ENCODE measurements at places on chromosomes 6 and 20.

DNA sequence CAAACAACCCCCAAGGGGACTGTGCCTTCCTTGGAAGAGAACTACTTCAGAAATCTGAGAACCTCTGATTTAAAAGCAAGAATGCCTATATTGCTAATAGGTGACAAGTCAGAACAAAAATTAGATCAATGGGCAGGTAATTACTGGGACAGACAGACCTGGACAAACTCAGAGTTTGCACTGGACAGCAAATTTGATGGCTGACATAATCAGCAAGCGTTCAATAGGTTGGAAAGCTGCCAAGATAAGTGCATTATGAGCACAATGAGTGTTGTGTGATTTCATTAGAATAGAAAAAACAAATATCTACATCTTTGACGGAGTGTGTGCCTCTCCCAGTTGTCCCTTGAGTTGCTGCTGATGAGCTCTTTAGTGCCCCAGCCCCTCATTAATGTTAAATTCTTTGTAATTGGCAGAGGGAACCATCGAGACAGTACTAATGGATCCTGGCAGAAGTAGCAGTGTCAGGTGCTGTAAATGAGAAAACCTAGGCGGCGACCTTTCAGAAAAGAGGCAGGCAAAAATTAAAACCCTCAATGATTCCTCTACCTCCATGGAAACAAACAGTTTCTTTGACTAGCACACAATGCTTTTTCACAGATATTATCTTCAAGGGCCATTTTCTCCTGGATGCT lies 116.5 kb upstream of the COL21A1 start:
- DNase-seq: no peak

GRCh38 chr6:159094444-159095252 lies 49.9 kb upstream of the TAGAP start:
- DNase-seq: no peak

GRCh38 chr20:19603376-19603750 lies 154.7 kb upstream of the RIN2 start:
- no peak for DNase-seq

DNA sequence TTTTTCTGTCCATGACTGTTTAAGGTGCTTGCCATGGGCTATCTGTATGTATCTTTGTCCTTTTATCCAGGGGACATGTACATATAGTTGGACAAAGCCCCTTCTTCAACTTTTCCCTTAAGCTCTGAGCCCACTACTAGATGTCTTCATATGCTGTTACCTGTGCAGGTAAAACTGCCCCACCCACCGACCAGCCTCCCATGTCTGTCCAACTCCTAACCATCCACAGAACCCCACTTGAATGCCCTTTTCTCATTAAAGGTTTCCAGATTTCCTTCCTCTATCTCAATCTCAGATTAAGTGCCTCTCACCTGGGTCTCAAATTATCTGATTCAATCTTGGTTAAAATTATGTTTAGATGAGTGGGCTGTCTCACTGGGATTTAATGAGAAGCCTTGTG lies 136.3 kb downstream of the RNASET2 start:
- no peak for DNase-seq

DNA sequence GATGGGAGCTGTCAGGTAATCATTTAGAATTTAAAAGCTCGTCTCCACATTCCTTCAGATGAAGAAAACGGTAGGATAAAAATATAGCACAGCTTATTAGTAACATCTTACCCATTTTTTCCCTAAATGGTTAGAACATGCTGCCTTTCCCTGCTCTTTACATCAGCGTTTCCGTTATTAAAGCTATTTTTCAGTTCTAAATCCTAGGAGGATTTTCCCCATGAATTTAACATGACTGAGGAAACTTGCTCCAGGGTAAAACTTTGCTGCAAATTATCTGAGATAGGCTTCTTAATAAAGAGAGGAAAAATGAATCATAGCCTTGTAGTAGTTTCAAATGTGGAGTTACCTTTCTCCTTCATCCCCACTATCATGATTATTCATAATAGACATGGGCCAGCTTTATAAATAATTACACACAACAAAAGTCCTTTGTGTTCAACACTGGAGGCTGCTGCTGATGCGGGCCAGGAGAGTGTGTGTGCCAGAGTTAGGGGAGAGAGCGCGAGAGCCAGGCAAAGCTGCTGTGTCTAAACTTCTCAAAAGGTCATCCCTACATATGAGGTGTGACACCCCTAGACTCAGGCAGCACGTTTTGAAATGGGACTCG lies 24.4 kb downstream of the MYLIP start:
- no peak for DNase-seq

DNA sequence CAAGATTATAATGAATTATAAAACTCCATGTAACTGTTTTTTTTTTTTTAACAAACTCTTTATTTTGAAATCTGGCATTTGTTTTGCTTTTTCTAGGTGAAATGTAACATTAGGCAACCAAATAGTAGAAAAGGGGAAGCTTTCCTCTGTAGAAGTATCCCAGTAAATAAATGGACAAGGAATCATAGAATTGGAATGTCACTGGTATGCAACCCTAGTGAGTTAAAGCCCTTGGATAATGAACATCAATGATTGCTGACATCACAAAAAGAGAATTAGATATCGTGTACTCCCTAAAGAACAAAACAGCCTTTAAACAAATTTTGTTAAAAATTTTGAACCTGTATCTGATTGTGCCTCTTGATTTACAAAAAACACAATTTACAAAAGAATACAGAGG lies 93.9 kb upstream of the OGFRL1 start:
- DNase-seq: no peak

GRCh38 chr6:23340271-23340670 lies 770.9 kb downstream of the HDGFL1 start:
- DNase-seq: no peak

DNA sequence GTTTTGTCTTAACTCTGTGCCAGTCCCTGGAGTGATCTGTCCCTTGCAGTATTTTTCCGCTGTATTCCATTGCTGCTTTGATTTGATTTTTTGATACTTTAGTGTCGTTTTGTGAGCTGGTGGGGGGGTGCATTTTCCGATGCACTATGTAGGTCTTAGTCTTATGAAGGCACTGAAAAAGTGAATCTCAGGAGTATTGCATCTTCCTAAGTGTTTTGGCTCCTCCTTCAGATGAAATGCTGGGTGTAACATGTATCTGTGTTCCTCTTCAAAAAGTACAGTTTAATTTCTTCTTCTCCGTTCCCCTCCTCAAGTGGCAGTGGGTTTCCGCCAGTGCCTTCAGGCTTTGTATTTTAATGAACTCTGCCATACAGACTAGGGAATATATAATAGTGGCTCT lies 580.7 kb upstream of the GJE1 start:
- no peak for DNase-seq

- DNase-seq: no peak
These were observed 135.0 kb upstream of the AFDN start for GRCh38 chr6:167691533-167692312.

DNA sequence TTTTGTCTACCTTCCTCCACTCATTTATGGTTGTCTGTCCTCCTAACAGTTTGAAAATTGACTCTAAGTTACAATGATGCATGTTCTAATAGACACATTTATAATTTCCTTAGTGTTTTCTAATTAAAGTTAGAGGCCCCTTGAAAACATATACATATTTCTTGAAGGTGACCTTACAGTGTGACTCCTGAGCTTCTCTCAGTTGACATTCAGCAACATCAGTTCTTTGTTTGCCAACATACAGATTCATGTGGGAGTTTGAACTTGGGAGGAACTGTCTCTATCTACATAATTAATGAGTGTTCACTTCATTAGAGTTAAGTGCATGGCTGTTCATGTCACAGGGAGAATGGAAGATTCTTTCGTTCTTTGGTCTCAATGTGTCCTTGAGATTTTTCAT lies 658.2 kb downstream of the GRIK2 start:
- DNase-seq: no peak

DNA sequence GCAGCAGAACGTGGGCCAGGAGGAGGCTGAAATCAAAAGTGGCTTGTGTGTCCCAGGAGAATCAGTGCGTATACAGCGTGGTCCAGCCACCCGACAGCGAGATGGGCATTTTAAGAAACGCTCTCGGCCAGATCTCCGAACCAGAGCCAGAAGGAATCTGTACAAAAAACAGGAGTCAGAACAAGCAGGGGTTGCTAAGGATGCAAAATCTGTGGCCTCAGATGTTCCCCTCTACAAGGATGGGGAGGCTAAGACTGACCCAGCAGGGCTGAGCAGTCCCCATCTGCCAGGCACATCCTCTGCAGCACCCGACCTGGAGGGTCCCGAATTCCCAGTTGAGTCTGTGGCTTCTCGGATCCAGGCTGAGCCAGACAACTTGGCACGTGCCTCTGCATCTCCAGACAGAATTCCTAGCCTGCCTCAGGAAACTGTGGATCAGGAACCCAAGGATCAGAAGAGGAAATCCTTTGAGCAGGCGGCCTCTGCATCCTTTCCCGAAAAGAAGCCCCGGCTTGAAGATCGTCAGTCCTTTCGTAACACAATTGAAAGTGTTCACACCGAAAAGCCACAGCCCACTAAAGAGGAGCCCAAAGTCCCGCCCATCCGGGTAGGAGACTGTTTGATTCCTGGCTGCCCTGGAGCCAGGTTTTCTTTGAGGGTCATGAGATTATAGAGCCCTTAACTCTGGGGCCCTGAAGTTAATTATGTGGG lies 75.3 kb downstream of the ASXL1 start:
- DNase-seq: no peak

- DNase-seq: no peak
These were observed 22.2 kb upstream of the VAPB start for GRCh38 chr20:58366866-58367265.

DNA sequence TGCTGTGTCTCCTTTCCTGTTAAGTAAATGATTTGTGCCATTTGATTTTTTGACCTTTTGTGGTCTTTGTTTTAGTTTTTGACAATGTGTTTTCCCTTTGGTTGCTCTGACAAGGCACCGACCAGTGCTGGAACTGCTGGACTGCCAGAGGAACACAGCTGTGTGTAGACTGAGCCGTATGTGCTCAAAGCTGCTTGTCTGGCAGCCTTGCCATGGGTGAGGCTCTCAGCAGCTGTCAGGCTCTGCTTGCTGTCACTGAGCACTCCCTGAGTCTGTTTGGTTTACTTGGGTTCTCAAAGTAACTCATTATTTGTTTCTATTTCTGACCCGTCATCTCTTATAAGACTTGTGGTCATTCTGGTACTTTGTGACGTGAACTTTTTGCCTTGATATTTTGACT lies 15.1 kb upstream of the SNRPB start:
- DNase-seq: no peak
